ENCODE measurements at places on chromosomes 5 and 9.

DNA sequence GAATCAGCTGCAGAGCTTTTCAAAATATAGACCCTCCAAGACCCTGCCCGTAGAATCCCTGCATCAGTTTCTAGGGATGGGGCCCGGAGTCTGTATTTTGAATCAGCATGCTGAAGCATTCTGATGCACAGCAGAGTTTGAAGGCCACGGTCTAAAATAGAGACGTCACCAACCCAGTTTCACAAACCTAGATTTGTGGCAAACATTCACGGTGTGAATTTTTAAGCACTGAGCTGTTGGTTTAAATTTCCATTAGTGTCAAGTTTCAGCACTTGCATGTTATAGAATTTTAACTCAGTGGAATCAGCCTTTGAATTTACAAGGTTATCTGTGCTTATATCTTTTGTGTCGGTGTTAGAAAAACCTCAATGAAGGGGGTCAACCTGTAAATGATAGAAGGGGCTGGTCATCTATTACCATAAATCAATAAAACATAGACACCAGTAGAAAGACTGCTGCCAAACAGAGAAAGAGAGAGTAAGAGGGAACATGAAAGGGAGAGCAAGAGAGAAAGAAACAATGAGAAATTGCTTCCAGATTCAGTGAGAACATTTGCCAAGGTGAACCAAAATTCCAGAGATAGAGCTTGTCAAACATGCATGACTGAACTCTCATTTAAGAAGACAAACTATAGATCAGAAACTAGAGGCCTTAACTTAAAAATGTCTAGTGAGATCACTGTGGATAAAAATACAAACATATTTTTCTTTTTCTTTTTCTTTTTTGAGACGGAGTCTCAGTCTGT is 414.9 kb downstream of the ZSWIM6 start:
- DNase-seq, result no peak

DNA sequence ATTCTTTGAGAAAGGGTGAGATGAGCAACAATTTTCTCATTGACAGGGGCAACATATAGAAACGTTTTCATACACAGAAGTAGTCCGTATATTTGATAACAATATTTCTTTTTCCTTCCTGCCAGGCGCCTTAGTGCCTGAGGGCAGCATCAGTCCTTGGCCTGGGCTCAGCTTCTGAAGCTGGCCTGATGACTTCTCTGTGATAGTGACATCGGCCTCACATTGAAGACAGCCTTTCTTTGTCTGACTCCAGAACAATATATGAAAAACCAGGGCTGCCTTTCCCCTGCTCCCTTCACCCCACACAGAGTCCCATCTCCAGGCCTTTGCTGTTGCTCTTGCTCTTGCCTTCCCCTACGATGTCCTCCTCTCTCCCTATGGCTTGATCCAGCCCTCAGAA is 24.1 kb upstream of the TCOF1 start:
- DNase-seq, result no peak

- no peak for DNase-seq
Measured at GRCh38 chr9:5562806-5563416, 52.6 kb downstream of the PDCD1LG2 start.

DNA sequence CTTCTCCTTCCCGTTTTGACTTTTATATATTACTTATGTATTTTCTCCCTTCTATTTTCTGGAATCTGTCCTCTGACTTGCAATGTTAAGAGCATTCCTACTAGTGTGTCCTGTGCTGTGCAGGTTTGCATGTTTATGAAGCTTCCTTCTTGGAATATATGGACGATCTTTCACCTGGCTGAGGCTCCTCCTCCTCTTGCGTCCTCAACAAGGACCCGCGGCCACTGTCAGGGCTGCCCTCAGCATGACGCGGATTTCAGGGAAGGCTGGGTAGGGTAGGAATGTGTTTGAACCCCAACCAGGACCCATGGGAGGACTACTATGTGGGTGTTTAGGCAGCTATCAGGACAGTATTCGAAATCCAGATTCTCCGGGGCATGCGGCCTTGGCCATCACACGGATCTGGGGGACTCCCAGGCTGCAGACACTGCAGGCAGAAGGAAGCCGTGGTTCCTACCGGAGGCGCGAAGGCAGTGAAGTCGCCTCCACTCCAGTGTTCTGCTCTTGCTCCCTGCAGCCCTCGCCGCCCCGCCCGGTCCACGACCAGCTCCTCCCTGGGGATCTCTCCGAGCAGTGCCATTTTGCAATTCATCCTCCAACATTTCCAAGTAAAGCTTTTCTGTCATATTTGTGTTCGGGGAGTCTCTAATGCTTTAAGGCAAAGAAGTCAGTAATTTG is 37.0 kb upstream of the OSMR start:
- DNase-seq, result no peak

DNA sequence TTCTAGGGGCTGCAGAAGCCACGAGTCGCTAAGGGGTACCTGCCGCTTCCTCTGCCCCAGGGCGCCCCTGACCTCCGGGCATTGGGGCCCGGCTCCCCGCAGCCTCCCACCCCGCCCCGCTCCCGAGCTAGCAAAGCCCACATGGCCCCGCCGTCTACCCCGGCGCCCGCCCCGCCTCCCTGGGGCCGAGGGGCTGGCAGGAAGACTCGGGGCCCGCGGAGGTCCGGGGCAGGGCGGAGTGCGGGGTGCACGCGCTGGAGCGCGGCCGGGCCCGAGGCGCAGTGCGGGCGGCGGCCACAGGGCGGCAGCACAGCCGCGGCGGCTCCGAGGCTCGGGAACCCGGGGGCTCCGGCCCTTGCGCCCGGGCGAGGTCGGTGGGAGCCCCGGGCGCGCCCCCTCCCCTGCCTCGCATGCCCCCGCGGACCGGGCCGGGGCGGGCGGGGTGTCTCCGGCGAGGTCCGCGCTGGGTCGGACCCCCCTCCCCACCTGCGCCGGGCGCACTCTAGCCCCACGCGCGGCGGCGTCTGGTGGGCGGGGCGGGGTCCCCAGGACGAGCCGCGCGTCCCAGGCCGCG is 6.7 kb downstream of the NRARP start:
- DNase-seq, result peak; percentile 18

GRCh38 chr9:131422241-131422792 is 28.4 kb downstream of the PRRC2B start:
- DNase-seq, result no peak

DNA sequence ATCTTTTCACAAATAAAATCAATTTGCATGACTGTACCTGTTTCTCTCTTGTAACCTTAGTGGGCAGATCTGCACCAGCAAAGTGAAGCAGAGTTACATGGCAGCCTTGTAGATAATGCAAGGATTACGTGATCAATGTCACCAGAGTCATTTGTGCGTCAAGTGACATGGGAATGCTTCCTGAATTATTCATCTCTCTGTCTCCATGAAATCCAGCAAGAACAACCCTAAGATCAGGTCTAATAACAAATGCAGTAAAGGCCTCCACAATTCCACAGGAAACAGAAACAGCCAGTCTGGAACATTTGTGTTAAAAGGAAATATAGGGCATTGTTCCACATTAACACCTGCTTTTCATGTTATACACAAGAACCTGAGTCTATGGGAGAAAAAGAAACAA is 7.8 kb downstream of the GZMA start:
- no peak for DNase-seq

DNA sequence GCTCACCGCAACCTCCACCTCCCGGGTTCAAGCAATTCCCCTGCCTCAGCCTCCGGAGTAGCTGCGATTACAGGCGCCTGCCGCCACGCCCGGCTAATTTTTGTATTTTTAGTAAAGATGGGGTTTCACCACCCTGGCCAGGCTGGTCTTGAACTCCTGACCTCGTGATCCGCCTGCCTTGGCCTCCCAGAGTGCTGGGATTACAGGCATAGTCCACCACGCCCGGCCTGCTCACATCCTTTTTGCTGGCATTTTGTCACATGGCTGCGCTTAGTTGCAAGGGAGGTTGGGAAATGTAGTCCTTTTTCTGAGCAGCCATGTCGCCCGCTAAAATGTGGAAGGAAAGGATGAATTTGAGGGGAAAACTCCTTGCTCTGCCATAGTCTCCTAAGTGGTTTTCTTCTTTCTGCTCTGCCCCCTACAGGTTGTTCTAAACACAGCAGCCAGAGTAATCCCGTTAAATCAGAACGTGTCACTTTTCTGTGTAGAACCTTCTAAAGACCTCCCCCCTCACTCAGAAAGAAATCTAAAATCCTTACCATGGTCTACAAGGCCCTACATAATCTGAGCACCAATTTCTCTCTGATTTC is 57.8 kb upstream of the HSPA9 start:
- no peak for DNase-seq

DNA sequence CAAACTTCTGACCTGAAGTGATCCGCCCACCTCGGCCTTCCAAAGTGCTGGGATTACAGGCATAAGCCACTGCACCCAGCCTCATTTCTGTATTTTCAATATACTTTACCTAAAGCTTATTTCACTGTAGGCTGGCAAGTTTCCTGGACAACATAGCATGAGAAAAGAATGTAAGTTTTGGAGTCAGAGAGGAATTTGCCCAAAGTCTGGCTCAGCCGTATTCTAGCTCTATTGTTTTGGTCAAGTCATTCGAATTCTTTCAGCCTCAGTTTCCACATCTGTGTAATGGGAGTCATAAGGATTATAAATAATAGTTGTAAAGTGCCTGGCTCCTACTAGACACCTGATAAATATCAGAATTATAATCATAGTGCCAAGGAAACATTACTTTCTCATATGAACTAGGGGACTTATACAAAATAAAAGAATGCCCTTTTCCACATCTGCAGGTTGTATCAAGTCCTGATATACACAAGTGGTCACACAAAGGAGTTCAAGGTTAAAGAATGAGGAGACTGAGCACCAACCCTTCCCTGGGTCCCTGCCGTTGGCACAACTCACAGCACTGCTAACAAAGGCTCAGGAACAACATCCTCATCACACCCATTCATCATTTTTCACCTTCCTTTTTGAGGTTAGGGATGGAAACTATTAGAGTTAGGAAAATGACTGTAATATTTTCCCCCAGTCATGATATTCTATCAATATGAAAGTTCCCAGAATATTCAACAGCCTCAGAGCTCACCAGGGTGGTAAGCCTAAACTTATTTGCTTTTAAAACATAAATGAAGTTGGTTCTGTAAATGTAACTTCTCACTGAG is 34.6 kb upstream of the RAI14 start:
- DNase-seq, result no peak

DNA sequence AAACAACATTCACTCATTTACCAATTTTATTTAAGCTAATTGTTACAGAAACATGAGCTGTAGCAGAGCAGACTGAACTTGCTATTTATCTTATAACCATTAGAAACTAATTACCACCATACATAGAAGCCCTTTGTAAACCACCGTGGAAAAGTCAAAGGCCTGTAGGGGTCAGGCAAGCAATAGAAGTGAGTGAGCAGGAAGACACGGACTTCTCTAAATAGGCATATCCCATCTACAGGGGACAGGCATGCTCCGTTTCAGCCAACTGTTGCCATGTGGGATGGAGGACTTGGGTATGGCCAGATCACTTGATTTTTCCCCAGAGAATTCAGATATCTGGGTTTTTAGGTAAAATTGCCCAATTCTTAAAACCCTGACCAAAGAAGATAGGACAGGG is 44.8 kb downstream of the PRRC1 start:
- DNase-seq, result no peak

DNA sequence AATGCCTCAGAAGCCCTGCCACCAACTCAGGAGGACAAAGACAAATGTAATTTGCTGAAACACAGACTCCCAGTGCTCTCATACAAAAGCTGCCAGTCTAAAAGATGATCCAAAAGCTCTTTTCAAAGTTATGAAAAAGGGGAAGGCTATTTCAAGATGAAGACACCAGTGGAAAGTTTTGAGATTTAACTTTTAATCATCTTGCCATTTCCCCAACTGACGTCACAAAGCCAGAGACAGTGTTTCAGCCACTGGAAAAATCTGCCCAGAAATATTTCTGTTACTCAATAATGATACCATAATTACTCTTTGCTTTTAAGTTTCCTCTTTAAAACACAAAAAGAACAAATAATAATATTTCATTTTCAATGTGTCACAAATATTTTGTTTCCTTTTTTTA is 20.9 kb downstream of the ENG start:
- no peak for DNase-seq

DNA sequence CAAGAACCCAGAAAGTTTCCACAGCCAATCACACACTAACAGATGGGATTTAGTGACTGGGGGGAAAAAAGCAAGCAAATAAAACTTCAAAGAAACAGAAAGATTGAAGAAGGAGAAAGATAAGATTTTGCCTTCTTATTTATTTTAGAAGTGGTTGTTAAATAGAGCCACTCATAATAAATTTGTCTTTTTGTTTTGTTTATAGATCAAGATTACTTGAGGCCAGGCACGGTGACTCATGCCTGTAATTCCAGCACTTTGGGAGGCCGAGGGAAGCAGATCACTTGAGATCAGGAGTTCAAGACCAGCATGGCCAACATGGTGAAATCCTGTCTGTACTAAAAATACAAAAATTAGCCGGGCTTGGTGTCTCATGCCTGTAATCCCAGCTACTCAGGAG is 94.9 kb upstream of the RANBP3L start:
- DNase-seq, result no peak

DNA sequence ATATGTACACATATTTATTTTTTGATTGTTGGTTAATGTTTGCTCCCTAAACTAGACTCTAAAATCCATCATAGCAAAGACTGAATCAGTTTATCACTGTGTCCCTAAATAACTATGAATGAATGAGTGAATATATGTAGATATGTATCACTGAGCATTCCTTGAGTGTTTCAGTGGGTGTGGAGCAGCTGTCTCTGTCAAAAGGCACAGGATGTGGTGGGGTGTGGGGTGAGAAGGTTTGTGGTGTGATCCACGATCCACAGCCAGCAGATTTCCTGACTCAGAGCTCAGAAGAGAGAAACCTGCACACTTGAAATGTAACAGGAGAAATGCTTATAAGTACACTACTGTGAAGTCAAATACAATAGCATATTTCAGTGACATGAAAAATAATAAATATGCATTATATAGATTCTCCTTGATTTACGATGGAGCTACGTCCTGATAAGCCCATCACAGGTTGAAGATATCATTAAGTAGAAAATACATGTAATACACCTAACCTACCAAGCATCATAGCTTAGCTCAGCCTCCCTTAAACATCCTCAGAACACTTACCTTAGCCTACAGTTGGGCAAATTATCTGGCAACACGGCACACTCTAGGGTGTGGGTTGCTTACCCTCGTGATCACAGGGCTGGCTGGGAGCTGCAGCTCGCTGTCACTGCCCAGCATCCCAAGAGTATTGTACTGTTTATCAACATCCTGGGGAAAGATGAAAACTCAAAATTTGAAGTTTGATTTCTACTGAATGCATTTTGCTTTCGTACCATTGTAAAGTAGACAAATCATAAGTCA is 287.0 kb downstream of the GAS1 start:
- DNase-seq, result no peak

GRCh38 chr5:27041372-27041771 is 3.0 kb upstream of the CDH9 start:
- no peak for DNase-seq

DNA sequence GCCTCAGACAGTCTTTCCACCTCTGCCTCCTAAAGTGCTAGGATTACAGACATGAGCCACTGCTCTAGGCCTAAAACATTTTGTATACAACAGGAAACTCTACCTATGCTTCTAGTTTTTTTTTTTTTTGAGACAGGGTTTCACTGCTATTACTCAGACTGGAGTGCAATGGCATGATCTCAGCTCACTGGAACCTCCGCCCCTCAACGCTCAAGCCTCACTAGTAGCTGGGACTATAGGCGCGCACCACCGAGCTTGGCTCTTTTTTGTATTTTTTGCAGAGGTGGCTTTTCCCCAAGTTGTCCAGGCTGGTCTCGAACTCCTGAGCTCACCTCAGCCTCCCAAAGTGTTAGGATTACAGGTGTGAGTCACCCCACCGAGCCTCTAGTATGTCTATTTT is 5.4 kb downstream of the HSPA9 start:
- no peak for DNase-seq

All from effector CD8-positive, alpha-beta T cell (primary cell).